ENCODE measurements at places on chromosomes 16 and 17.
A peak's percentile ranks its signal among the peaks of the same experiment; 100 is the strongest.

GRCh38 chr16:88713568-88714419 is 7.5 kb downstream of the CTU2 start:
- DNase-seq, result no peak

- no peak for DNase-seq
Observed at GRCh38 chr16:81680444-81681275, 98.4 kb upstream of the PLCG2 start.

DNA sequence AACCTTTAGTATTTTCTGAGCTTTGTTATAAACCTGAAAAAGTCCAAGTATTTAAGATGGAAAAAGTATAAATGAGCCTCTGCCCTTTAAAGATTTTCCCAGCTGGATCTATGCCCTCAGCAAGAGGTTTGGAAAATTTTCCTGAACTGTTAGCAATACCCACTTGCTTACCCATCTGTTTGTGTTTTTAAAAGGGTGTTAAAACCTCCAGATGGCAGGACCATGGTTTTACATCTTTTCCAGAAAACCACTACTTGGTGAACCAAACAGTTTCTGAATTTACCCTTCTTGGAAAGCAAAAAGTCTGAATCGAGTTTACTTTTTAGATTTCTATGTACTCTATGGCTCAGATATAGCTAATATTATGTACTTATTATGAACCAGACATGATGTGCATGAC is 719 bp downstream of the PMFBP1 start:
- DNase-seq, result no peak

- peak; percentile 97 for DNase-seq
Observed at GRCh38 chr17:78933959-78934568, 8.9 kb upstream of the TIMP2 start.

GRCh38 chr16:51820176-51820575 is 669.1 kb upstream of the SALL1 start:
- no peak for DNase-seq

- no peak for DNase-seq
Observed at GRCh38 chr16:24776501-24777220, 47.2 kb downstream of the TNRC6A start.

- no peak for DNase-seq
Observed at GRCh38 chr16:85978291-85978775, 79.4 kb downstream of the IRF8 start.

- peak; percentile 12 for DNase-seq
Observed at GRCh38 chr17:82237083-82237745, 8.4 kb downstream of the SLC16A3 start.
